H1 (cell line): ENCODE measurements at places on chromosomes 1 and 21. TPM values are rescaled to one million over a fixed set of nuclear protein-coding genes. Genes with fewer than 3 reads are reported as not detected.

Gene PTPN7
- not detected in 2 replicates for total RNA-seq

Gene CACYBP
- 195 and 247 TPM in 2 replicates for total RNA-seq

Gene SERBP1
- 536 and 539 TPM in 2 replicates for total RNA-seq

Gene TFF2
- total RNA-seq: not detected in 2 replicates

Gene BCAN
- total RNA-seq: 3.8 and 4.5 TPM in 2 replicates

Gene FALEC
- total RNA-seq: 1.1 TPM in 1 of 2 replicates, not detected in the other

Gene SPATA45
- 0.65 TPM in 1 of 2 replicates, not detected in the other for total RNA-seq
